ENCODE measurements at places on chromosomes 3 and 15.

DNA sequence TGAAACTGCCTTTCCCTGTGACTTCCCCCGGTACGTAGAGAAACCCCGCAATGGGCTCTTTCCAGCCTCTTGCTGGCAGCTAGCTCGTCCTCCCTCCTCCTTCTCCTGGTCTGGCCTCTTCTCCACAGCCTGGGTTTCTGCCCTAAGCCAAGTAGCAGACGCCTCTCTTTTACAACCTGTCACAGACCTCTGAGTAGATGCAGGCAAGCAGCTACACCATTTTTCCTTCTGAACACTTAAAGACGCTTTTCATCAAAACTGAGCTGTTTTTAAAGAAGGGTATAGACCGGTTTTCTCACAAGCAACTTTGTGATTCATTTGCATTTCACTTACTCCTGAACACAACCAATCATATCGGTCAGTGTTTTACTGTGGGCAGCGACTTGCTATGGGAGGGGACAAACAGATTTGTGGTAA lies 32.0 kb downstream of the ADAMTSL3 start:
- no peak for DNase-seq

- DNase-seq = no peak
Observed at GRCh38 chr15:61702224-61703020, 357.8 kb downstream of the VPS13C start.

- no peak for DNase-seq
Observed at GRCh38 chr3:66466606-66467270, 34.1 kb downstream of the LRIG1 start.

- no peak for DNase-seq
Observed at GRCh38 chr15:29873264-29873663, 51.0 kb upstream of the TJP1 start.

DNA sequence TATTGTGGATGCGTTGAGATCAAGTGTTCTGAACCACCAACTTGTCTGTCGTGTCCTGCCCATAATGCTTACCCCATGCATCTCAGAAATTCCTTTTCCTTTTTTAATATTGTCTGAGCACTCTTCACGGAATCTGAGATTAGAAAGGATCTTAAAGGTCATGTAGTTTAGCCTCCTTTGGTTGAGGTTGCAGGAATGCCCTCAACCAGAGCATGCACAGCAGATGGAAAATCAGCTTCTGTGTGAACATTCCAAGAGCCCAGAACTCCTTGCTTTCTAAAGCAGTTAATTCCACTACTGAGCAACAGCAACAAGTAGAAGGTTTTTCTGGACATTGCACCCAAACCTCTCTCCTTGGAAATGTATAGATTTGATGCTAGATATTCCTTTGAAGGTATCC lies 153.7 kb downstream of the TPRG1 start:
- no peak for DNase-seq

DNA sequence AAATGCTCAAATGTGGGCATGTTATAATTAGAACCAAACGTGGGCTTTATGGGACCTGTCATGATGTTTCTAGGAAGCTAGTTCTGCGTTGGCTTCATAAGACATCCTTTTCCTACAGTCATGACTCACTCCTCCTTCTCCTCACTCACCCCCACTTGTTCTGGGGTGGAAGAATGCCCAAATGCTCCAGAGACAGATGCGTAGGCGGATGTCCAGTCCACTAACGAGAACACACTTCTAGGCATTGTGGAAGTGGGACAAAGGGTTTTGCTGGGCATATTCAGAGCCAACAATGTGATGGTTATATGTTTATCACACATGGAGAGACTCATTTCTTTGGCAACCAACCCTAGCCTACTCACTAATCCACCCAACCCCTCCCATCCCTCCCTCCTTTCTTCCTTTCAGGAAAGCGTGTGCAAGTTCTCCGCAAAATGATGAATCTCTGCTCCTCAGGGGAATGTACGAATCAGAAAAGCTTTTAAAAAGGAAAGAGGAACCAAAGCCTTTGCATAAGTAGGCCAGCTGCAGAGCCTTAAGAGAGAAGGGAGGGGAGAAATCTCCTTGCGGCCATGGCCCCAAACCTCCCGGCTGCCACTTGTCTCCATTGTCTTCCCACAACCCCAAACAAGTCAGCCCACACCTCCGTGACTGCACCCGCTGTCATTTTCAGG lies 123.0 kb upstream of the SPRED1 start:
- no peak for DNase-seq

DNA sequence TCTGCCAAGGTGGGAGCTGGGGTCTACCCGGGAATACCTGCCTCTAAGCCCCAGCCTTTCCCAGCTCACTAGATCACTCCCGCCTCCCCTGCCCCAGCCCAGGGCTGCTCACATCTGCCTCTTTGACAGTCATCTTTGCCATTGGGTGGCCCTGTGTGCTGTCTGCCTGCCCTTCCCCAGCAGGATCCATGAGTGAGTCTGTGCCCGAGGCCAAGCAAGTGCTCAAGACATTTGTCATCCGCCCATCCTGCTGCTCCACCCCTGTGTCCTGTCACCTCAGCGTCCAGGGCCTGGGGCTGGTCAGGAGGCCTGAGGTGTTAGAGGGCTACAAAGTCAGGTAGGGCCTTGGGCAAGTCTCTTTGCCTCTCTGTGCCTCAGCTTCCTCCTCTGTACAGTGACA lies 89.4 kb downstream of the LSM3 start:
- DNase-seq = no peak

DNA sequence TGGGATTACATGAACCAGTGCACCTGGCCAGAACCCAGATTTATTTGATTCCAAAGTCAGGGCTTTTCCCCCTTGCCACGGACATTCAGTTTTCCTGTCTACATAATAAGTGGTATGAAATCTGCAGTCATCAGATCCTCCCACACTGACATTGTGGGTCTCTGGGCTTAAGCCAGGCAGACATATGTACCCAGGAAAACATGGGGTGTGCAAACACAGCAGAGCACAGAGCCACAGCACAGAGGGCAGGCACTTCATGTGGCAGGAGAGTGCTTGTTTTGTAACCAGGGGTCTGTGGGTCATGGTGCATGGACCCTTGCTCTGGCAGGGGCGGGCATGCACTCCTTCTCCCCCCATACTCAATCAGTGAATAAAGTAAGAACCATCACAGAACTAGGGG lies 6.1 kb upstream of the ABTB1 start:
- no peak for DNase-seq

GRCh38 chr3:47265725-47266428 lies 16.7 kb downstream of the KIF9 start:
- DNase-seq = no peak

- no peak for DNase-seq
Observed at GRCh38 chr3:149009732-149010131, 18.4 kb downstream of the GYG1 start.

GRCh38 chr15:41773729-41774061 lies 589 bp upstream of the MAPKBP1 start:
- DNase-seq = no peak

GRCh38 chr3:127614928-127615589 lies 13.9 kb upstream of the PODXL2 start:
- DNase-seq = no peak

DNA sequence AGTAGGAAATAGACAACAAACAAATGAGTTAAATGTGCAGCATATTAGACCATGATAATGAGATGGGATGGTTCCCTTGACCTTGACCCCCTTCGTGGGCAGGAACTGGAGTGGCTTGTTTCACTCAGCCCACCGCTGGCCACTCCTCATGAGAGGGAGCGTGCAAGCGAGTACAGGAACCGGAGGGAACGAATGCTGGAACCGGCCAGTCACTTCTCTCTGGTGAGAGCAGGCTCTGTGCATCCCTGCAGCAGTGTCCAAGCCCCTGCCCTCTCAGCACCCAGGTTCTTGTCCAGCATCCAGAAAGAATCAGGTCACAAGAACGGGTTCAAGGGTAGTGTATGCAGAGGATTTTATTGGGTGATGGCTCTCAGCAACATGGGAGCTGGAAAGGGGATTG lies 17.2 kb upstream of the IREB2 start:
- no peak for DNase-seq

- no peak for DNase-seq
Observed at GRCh38 chr15:47432826-47433225, 284.5 kb upstream of the SEMA6D start.

DNA sequence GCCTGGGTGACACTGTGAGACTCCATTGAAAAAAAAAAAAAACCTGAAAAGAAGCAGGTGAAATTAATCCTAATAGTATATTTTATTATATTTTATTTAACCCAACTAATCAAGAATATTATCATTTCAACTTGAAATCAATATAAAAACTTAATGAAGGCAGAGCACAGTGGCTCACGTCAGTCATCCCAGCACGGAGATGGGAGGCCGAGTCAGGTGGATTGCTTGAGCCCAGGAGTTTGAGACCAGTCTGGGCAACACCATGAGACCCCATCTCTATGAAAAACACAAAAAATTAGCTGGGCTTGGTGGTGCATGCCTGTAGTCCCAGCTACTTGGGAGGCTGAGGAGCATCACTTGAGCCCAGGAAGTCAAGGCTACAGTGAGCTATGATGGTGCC lies 33.3 kb upstream of the SLC41A3 start:
- DNase-seq = no peak

DNA sequence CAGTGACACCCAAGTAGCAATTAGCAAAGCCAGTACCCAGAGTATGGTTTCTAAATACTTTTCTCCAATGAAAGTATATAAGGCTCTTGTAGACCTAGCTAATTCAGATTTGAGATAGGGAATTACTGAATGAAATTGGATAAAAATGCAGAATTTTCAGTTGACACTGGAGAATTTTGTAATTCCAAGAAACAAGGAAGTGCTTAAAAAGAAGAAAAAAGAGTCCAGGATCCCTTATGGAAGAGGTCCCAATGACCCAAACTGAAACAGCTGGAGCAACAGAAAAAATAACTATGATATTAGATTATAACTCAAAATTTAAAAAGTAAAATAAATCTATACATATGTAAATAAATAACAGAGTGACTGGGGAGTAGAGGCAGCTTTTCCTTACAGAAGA lies 335.2 kb downstream of the C3orf38 start:
- DNase-seq = no peak

DNA sequence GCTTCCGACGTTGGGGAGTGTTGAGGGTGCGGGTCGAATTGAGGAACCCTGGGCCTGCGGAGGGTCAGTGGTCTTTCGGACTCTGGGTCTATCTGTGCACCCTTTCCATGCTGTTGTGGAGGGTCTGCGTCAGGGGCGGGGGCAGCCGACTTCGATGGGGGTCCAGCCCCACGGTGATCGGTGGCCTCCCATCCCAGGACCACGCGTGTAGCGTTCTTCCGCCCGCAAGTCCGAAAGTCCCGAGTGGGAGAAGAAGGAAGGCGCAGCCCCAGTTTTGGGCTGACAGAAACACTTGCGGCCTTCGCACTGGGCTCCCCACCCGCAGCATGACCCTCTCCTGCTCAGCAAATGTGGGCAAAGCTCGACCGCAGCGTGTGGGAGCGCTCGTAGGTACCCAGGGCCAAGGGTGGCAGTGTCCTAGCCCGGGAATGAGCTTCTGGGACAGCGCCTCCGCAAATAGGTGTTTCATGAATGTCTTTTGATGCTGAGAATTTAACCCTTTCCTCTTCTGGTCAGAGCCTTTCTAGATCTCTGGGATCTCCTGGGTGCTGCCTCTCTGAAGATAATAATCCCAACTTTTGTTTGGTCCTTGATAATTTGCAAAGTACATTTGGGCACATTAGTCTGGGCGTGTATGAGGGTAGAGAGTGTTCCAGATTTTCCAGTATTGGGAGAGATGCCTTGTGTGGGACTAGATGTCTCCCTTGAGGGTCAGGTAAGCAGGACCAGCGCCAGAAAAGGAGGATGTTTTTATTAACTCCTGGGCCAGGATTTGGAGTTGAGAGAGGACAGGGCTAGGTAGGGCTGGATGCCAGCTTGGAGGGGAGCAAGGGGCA lies 2.3 kb upstream of the DLL4 start:
- no peak for DNase-seq

DNA sequence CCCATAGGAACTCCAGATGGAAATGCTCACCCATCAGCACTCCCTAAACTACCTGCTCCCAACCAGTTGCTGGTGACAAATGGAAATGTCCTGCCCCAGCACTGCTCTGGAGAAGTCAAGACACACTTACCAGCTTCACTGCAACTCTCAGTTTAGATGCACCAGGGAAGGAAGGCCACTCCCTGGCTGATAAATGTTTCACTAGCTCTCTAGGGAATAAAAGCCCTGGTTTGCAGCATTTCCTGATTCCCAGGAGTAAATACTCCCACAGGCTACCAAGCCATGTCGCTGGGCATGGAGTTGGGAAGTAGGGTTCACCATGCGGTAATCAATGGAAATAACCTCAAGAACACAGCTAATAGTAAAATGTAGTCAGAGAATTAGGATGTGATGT lies 112.0 kb upstream of the NEO1 start:
- DNase-seq = no peak

GRCh38 chr3:44887101-44887500 lies 12.7 kb downstream of the TGM4 start:
- no peak for DNase-seq

GRCh38 chr3:75232216-75232615 lies 431.9 kb upstream of the FRG2C start:
- no peak for DNase-seq

DNA sequence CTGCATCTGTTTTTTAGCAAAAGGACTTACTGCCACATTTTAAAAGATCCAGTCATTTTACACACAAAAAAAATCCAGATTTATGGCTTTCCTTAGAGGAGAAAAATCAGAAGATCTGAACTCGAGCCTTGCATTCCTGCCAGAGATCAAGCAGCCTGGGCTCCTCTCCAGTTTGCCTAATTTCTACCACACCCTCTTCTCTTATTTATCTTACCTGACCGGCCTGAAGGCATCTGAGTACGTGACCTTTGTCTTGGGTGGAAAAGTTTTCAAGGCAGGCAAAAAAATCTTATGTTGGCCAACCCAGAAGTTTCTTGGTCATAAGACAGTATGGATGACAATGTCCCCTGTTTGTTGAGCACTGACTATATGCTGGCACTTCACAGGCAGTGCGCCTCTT lies 60.3 kb downstream of the CHRD start:
- DNase-seq = no peak

DNA sequence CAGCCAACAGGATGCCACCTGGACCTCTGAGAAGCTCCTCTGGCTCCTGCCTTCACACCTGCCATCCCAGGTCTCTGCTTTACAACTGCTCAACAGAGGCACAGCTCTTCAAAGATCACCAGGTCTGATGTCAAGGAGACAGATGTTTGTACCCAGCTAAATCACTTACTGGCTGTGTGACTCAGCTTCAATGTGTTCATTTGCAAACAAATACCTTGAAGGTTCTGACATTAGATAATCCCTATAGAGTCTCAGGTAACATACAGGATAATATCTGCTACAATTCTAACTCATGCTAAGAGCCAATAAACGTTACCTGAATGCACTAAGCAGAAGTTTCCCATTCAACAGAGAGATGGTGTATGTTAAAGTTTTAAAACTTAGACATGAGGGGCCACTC lies 163.4 kb upstream of the IGF1R start:
- no peak for DNase-seq

Data from activated CD4-positive, alpha-beta T cell treated with anti-CD3 and anti-CD28 coated beads, Interleukin-2, amount 50 U/mL, for 24 hours (primary cell).